DND-41 (cell line): ENCODE measurements at places on chromosomes 5 and 9.
A peak's percentile ranks its signal among the peaks of the same experiment; 100 is the strongest.

DNA sequence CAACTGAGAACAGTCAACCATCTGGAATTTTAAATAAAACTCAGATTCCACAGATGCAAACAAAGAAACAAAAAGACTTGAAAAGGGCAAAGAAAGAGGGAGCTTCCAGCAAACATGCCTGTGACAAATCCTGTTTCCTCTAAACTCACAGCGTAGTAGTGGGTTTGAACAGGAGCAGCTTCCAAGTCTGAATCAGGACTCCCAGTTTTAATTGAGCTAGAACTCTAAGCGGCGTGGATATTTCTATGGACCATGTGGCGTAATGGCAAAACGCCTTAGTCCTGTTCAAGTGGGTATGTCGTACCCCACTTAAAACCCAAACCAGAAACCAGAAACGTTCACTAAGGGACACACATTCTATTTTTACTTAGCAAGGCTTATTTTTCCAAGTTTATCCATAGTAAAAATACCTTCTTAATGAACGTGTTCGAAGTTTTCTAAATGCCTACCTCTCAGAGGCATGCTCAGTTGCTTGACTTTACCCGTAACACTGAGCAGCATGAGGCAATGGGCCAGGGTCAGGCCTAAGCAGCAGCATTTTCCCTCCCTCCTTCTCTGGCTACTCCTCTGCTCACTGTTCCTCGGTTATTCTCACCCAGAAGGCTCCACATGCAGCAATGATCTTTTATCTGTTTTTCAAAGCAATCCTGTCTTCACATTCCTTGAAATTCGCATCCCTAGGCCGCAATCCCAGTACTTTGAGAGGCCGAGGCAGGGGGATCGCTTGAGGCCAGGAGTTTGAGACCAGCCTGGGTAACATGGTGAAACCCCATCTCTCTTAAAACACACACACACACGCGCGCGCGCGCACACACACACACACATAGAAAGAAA, 77.9 kb downstream of the FNBP1 start:
- no peak for DNase-seq

DNA sequence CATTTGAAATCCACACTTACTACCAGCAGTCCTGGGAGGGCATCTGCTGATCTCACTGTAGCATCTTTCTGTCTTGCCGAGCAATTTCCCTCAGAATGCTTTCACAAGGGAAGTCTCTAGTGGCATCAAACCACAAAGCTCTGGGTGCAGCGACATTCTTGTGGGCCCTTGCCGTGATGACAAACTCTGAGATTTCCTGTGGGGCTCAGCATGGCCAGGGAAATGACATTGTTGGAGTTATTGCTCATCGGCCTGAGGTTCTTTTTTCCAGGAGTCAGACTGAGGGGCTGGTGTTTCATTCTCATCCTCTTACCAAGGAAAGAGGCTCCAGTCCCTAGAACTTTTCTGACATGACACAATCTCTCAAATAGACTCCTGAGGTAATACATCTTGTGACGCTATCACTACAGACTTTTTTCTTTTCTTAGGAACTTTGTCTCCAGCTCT, 51.4 kb downstream of the PFDN1 start:
- peak; percentile 53 for DNase-seq

- no peak for DNase-seq
Measured at GRCh38 chr5:34598177-34598794, 57.8 kb upstream of the RAI14 start.

DNA sequence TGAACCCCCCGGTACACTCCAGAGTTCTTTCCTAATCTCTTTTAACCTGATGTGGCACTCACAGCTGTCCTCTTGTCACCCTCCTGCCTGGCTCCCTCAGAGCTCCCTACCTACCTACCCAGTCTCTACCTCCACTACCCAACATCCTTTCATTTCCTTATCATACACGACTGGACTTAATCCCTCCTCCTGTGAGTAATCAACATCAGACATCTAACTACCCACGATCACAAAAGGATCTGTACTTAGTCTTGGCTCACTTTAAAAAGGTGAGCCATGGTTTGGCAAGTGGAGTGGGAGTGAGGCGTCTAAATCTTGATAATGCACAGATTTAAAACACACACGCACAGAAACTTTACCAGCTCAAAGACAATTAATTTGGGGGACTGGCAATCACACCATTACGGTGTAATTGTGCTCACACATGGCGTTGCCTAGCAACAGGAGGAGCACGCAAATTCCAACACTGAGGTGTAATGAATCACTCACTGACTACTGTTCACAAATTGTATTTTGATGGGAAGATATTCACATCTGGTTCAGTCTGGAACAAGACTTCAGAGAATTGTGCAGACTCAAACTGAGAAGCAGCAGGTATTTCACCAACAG, 235.9 kb downstream of the EPB41L4A start:
- DNase-seq: no peak

- DNase-seq: no peak
Measured at GRCh38 chr5:38465061-38465460, 91.4 kb downstream of the LIFR start.

- DNase-seq: no peak
Measured at GRCh38 chr9:26502311-26502710, 390.3 kb downstream of the CAAP1 start.

DNA sequence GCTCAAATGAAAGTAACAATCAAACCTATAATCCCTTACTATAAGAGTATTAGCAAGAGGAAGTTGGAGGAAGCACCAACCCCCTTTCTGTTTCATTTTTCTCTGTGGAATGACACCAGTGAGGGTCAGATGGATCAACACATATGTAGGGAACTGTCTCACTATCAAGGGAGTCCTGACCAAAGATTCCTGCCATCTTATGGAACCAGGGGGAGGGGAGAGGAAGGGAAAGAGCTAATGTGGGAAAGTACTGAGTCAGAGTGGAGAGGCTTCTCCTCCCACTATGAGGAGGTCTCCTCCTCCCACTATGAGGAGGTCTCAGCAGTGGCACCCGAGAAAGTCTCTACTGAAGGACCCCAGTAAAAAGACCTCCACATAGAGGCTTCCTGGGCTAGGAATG, 73.3 kb upstream of the PCSK1 start:
- no peak for DNase-seq

GRCh38 chr9:86783884-86784283, 163.4 kb downstream of the GAS1 start:
- no peak for DNase-seq

DNA sequence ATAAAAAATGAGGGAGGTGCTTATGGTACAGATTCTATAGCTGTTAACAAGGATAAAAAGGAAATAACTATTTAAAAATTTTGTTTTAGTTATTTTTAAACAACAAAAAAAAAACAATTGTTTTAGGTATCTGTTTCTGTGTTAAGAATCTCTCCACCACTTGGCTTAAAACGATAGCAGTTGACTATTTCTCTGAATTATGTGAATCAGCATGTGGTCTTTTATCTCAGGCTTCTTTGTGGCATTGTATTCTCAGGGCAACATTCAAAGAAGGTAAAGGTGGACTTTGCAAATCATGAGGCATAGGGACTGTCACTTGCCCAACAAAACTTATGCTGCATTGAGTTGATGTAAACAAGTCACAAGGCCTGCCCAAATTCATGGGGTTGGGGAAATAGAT, 55.2 kb downstream of the ERBIN start:
- DNase-seq: no peak

DNA sequence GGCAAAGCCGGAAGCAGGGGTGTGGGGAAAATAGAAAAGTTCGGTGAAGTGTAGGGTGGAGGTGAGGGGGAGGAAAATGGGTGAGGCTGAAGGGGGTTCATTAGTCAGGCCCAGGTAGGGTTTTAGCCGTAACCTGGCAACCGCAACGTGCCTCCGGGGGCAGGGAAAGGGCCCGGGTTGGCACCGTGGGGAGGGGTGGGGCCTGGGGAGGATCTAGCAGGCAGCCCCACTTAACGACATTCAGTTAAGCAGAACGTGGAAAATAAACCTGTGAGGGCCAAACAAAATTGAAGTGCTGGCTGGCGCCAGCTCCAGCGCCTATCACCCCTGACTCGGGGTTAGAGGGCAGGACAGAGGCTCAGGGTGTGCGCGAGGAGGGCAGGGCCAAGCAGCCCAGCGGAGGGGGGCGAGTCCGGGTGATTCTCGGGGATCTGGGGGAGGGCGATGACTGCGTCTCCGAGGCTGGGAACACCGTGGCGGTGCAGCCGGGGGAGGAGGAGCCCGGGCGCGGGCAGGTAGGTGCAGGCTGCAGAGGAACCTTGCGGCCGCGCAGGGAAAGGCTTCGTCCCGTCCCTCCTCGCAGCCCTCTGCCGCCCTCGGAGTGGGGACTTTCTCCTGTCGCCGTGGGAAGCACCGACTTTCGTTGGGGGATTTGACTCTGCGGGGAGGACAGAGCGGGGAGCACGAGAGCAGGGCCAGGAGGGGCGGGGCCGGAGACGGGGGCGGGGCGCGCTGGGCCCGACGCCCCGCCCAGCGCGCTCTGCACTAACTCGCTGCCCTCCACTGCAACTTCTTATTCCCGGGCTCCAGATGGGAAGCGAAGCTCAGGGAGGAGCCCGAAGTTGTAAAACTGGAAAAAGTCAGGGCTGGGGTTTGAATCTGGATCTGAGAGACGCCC, 5.1 kb downstream of the RGS14 start:
- DNase-seq: peak; percentile 28

GRCh38 chr5:58046371-58046770, 413.5 kb downstream of the PLK2 start:
- no peak for DNase-seq

DNA sequence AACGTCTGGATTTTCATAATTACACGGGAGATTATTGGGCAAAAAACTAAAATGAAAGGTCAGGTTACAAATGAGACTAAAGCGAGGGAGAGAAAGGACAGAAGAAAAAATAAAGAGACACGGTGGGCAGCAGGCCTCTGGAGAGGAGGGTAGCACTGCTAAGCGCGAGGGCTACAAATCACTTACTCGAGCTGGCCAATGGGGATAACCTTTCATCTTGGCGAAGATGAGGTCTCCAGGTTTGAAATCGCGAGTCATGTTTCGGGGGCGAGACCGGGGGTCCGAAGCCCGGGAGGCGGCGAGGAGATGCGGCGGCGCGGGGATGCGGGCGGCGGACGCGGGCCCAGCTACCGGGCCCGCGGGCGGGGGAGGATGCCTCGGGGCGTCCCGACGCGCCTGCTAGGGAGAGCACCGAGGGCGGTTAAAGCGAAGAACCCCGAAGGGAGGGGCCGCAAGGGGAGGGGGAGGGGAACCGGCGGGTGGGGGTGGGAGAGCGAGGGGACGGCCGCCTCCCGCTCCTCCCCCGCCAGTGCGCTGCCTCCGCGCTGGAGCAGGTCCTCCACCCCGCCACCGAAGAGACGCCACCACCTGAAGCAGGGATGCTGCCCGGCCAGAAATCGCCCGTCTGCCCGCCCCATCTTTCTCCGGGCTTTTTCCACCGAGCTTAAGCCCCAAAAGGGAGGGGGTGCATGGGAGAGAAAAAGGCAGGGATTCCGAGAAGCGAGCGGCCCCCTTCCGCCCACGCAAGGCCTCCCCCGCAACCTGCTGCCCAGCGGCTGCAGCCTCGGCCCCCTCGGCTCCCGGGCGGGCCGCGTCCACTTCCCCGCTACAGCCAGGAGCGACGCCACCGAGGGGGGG, 610 bp downstream of the PSIP1 start:
- DNase-seq: peak; percentile 67

GRCh38 chr9:99753436-99753835, 68.2 kb upstream of the NR4A3 start:
- no peak for DNase-seq

DNA sequence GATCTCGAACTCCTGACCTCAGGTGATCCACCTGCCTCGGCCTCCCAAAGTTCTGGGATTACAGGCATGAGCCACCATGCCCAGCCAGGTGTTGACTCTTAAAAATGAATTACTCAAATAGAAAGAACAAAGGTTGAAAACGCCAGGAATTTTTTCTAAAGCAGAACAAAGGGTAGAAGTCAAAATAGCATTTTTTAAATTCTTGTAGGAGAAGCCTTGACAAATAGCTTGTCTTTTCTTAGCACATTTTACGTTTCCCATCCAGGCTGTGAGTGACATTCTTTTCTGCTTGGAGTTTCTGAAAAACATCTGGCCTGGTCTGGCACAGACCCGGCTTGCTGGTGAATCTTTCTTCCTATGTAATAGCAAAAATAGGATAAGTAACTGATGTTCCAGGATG, 169.4 kb upstream of the ZNF462 start:
- DNase-seq: no peak

GRCh38 chr9:71791875-71792274, 23.6 kb upstream of the CEMIP2 start:
- DNase-seq: no peak

GRCh38 chr5:154756868-154757813, 2.0 kb downstream of the LARP1 start:
- DNase-seq: peak; percentile 68

- no peak for DNase-seq
Measured at GRCh38 chr5:152532714-152533113, 127.6 kb upstream of the NMUR2 start.

GRCh38 chr5:2861605-2862004, 110.1 kb upstream of the IRX2 start:
- peak; percentile 82 for DNase-seq

GRCh38 chr5:97044052-97044451, 98.4 kb downstream of the LIX1 start:
- no peak for DNase-seq

DNA sequence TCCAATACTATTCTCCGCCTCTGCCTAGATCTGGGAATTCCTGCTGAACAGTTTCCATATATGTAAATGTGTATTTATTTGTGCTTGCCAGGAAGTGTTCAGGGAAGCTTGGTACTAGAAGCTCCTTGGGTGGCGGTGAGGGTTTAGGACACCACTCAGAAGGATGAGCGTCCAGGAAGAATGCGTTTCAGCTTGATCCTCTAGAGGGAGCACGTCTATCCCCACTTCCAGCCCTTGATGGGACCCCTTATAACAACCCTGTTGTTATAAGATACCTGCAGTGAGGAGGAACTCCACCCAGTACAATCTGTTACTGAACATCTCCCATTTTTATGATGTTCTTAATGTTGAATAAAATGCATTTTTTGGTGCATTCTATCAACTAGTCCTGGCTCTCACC, 88.9 kb downstream of the CYFIP2 start:
- DNase-seq: no peak

DNA sequence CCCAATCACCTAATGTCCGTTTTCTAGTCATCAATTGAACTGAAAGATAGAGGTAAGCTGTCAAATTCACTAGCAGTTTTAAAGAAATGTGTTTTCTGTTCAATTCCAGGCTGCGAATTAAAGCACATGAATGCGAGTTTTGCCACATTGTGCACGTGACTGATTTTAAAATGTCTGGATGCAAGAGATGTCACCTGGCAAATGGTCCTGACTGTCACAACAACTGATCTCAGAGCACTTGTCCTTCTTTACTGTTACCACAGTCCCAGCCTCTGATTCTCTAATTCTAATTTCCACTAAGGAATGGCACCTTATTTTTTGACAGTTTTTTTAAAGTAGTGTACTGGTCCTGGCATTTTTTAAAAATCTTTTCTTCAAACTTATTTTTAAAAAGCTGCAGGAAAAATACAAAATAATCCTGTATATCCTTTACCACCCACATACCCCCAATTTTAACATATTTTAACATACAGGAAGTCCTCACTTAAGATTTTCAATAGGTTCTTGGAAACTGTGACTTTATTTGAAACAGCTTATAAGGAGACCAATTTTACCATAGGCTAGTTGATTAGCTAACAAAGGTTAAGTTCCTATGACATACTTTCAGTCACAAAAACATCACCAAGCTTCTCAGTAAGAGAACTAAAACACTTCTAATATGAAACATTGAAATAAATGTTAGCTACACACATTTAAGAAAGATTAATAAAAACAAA, 1364.3 kb downstream of the EFNA5 start:
- no peak for DNase-seq
